ENCODE measurements at places on chromosomes 12 and 14.

DNA sequence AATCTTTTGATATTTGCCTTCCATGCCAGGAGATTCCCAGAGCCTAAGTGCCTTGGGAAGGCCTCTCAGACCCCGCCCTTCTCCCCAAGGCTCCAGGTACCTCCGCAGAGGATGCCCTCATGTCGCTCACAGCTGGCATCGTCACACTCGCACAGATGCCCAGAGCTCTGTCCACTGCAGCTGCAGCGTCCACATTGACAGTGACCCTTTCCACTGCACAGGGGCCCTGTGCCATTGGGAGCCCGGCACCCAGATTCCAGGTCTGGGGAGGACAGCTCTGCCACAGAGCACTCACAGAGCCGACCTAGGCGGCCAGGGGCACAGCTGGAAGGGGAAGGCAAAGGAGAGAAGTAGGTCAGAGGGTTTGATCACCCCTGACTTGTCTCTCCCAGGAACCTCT lies 12.3 kb upstream of the CSAD start:
- DNase-seq = no peak

GRCh38 chr12:53572134-53572758 lies 53.9 kb downstream of the ATF7 start:
- no peak for DNase-seq

GRCh38 chr14:51168215-51168613 lies 71.8 kb upstream of the TMX1 start:
- no peak for DNase-seq

DNA sequence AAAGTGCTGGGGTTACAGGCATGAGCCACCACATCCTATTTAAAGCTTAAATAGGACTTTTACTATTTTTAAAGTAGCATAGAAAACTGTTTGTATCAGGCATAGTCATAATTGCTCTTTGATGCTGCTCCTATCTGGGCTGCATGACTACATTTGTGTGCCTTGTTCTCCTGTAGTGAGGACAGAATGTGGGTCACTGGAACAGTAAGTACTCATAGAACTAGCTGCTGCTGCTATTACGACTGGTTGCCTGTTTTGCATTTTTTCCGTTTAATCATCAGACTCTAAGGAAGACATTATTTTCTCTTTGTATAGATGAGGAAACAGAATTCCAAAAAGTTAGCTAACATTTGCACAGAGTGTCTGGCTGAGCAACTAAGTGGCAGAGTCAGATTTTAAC lies 42.8 kb downstream of the ZC3H14 start:
- no peak for DNase-seq

- DNase-seq = no peak
These were observed 10.8 kb downstream of the RBM19 start for GRCh38 chr12:113955109-113955970.

DNA sequence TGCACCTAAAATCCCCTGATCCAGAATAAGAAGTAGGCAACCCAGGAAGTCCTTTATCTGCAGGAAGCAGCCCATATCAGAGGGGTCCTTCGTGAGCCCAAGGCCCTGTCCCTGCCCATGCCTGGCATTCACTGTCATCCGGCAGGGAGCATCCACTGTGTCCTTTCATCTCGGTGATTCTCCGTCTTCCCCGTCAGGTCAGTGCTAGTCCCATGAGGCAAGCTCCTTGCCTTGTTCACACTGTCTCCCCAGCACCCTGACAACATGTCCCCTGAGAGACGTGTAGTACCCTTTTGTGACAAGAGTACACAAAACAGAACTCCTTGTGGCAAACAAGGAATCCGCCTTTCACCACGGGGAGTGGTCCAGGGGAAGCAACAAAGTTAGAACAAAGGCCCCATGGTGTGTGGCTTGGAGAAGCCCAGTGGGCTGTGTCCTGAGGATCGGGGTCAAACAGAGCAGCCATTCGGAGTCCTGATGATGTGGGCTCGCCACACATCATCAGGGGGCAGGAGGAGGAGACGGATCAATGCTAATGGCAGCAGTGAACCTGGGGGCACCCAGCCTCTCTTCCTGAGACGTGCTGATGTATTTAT lies 112.1 kb downstream of the DICER1 start:
- no peak for DNase-seq

- DNase-seq = no peak
These were observed 107.0 kb downstream of the VRK1 start for GRCh38 chr14:96904201-96904600.

- peak; percentile 89 for DNase-seq
These were observed 110.6 kb downstream of the CACNA1C start for GRCh38 chr12:2163177-2163941.

DNA sequence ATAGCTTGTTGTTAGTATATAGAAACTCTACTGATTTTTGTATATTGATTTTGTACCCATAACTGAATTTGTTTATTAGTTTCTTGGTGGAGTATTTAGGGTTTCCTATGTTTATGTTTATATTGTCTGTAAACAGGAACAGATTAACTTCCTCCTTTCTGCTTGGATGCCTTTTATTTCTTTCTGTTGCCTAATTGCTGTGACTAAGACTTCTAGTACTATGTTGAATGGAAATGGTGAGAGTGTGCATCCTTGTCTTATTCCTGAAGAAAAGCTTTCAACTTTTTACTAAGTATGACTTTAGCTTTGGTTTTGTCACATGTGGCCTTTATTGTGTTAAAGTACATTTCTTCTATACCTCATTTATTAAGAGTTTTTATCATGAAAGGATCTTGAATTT lies 20.9 kb downstream of the FBXW8 start:
- no peak for DNase-seq

DNA sequence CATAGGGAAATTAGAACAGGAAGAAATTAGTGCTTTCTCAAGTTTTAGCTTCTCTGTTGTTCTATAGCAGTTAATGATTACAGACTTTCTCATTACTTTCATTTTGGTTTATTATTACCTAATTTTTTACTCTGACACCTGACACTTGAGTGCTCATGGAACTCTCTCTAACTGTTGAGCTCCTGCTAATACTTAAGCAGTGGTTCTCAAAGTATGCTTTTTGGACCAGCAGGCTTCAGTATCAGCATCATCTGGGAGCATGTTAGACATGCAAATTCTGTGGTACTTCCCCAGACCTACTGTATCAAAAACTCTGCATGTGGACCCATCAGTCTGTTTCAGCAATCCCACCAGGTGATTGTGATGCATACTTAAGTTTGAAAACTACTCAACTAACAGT lies 235.3 kb downstream of the CCDC91 start:
- DNase-seq = no peak

GRCh38 chr12:123822804-123823203 lies 60.7 kb downstream of the DNAH10 start:
- no peak for DNase-seq

GRCh38 chr12:93911396-93911795 lies 234.2 kb downstream of the CRADD start:
- no peak for DNase-seq

GRCh38 chr14:91742621-91743304 lies 10.9 kb upstream of the CATSPERB start:
- DNase-seq = no peak
